ENCODE measurements at places on chromosomes 2 and 18. TPM values are rescaled to one million over a fixed set of nuclear protein-coding genes. Genes with fewer than 3 reads are reported as not detected.

Gene CRACDL
- total RNA-seq, result 5.7 TPM

Gene GREB1
- total RNA-seq, result 6.9 TPM

Gene PLA2R1
- 13.0 TPM for total RNA-seq

Gene FAM117B
- 8.1 TPM for total RNA-seq

Gene NEU2
- not detected for total RNA-seq

Gene MC4R
- total RNA-seq, result 0.21 TPM

Gene ALPP
- total RNA-seq, result not detected

Gene COL3A1
- 6,407 TPM for total RNA-seq
